GM10248 (cell line): ENCODE measurements at places on chromosomes 1 and 21.
A peak's percentile ranks its signal among the peaks of the same experiment; 100 is the strongest.

DNA sequence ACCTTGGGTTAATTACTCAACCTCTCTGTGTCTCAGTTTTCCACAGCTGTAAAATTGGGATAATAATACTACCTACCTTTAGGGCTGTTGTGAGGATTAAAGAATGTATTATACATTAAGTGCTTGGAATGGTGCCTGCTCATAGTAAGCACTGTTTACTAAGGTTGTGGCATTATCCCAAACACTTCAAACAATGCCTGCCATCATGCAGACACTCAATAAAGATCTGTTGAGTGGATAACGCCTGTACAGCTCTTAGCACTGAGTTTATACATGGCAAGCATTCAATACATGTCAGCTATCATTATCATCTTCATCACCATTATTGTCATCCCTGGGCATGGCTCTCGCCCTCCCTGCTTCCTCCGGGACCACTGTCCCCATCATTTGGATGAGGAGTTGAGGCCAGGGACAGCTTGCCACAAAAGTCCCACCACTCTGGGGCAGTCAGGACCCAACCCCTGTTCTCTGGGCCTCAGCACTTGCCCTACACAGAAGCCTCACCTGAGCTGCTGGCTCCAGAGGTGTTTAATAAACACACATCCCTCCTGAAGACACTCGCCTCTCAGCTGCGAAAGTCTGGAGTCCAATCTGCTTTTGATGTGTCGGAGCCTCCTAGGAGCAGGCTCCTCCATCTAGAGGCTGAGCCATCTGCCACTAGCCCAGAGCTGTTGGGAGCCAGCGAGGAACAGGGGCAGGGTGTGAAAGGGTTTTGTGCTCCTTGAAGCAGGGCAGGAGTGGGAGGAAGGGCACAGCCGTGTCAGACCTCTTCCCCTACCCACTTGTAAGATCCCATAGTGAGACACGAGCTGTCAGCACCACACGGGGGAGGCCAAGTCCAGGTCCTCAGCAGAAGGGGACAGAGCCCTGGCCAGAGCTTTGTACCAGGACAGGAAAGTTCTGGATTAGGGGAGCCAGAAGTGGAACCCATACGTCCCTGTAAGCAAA is 80.9 kb upstream of the ZC3H12A start:
- DNase-seq, result no peak

DNA sequence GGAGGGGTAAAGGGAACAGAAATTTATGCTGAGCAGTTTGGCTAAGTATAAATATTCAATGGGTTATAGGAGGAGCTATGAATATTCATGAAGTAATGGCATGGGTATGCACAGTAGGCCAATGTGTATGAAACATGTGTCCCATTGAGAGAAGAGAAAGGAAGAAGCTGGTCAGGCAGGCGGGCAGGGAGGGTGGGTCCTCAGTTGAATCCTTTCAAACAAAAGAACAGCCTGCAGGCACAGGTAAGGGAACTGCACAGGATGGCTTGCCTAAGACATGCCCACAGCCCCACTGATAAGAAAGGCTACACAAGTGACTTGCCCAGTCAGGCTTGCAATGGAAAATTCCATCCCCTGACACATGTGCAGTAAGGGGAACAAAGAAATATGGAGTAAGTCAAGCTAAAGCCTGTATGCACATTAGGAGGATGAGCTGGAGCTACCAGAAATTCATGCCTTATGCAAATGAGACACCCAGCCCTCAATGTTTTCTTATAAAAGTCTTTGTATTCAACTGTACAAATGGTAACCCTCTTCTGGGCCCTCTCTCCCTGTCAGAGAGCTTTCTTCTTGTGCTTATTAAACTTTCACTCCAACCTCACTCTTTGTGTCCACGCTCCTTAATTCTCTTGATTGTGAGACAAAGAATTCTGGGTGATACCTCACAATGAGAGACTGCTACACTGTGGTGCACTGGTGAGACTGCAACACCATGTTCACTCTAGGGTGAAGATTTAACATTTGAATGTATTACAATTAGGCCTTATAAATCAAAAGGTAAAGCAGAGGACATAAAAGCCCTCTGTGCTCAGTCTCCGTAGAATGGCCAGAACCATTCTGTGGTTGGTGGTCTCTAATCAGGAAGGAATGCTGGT is 96.5 kb downstream of the ATP1B1 start:
- no peak for DNase-seq

- DNase-seq, result no peak
Measured at GRCh38 chr1:150002217-150002616, 8.3 kb downstream of the OTUD7B start.

GRCh38 chr1:110605901-110606656 is at the start of gene KCNA2:
Gene KCNA2, minus strand, starts transcription at chr1:110606358. Its CDS starts 1,576 bp downstream, at chr1:110604782.
- no peak for DNase-seq

- DNase-seq, result no peak
Measured at GRCh38 chr1:108701176-108701849, 9.2 kb downstream of the PRPF38B start.

DNA sequence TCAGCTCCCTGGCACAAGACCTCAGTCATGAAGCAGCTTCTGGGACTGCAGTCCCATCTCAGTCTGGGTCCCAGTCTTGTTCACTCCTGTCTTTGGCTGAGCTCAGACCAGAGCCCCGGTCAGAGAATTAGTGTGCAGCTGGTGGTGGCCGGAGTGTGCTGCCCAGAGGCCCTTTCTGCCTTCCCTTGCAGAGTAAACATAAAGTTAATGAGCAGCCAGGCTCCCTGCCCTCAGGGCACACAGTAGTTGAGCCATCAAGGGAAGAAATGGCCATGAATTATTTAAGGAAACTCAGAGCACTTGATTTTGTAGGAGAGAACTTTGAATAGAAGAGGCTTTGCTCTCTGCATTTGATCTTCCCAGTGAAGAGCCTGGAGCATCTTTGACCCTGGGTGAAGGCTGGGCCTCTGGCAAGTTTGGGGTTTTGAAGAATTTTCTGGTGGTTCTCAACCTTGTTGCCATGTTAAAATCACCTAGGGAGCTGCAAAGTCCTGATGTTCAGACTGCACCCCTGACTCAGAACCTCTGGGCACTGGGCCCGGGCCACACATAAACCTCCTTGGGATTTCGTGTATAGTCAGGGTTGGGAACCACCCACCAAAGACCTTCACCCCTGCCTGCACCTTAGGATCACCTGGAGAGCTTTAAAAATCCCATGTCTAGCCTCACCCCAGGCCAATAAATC is 26.4 kb upstream of the SELENON start:
- DNase-seq, result no peak

DNA sequence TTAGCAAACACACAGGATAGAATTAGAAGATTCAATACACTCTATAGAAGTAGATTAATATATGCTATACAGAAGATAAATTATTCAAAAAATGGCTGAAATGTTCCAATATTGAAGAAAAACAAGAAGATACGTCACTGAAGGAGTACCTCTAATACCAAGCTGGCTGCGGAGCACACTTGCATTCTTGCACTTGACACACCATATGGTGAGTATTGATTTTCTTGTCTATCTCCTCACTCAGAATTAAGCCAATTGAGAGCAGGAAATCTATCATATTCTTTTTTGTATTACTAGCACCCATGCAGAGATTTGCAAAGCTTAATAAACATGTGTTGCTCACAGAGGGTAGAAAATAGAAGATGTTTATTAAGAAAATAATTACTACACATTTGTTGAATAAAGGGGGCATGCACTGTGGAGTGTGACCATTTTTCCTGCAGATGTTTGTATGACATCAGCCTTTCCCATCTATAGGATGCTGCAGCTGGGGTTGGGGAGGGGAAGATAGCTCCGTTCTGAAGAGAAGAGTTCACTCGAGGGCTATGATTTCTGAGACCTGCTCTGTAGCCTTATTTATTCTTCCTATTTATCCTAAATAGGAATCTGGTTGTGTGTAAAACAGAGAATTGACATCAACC is 318.1 kb downstream of the HHIPL2 start:
- no peak for DNase-seq

GRCh38 chr1:206736878-206737728 is 33.5 kb upstream of the IL19 start:
- DNase-seq, result no peak

DNA sequence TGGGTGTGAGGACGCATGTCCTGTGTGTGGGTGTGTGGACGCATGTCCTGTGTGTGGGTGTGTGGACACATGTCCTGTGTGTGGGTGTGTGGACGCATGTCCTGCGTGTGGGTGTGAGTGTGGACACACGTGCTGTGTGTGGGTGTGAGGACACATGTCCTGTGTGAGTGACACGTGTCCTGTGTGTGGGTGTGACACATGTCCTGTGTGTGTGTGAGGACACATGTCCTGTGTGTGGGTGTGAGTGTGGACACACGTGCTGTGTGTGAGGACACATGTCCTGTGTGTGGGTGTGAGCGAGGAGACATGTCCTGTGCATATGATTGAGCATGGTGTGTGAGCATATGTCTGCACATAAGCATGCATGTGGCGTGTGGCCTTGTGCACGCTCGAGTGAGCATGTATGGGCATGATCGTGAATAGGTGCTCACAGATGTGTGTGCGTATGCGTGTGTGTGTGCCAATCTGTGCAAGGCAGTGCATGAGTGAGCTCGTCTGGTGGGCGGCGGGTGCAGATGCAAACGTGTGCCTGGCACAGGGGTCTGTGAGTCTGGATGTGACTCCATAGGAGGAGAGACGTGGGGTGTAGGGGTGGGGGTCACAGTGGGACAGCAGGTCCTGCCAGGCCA is 25.3 kb downstream of the MEGF6 start:
- DNase-seq, result no peak

DNA sequence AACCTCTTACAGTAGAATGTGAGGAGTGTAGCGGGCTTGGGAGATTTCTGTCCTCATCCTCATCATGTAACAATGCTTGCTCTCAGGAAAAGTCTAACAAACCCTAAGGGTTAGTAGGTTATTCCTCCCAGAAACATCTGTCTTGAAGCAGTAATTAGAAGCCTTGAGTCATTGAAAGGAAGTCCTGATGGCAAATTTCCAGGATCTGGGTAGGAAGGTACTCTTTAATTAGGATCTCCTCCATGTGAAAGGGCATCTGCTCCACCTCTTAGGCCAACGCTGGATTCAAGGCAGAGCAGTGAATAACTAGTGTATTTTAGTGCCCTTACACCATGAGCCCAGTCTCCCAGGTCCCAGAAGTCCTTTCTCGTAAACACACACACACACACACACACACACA is 106.6 kb upstream of the BARHL2 start:
- DNase-seq, result no peak

DNA sequence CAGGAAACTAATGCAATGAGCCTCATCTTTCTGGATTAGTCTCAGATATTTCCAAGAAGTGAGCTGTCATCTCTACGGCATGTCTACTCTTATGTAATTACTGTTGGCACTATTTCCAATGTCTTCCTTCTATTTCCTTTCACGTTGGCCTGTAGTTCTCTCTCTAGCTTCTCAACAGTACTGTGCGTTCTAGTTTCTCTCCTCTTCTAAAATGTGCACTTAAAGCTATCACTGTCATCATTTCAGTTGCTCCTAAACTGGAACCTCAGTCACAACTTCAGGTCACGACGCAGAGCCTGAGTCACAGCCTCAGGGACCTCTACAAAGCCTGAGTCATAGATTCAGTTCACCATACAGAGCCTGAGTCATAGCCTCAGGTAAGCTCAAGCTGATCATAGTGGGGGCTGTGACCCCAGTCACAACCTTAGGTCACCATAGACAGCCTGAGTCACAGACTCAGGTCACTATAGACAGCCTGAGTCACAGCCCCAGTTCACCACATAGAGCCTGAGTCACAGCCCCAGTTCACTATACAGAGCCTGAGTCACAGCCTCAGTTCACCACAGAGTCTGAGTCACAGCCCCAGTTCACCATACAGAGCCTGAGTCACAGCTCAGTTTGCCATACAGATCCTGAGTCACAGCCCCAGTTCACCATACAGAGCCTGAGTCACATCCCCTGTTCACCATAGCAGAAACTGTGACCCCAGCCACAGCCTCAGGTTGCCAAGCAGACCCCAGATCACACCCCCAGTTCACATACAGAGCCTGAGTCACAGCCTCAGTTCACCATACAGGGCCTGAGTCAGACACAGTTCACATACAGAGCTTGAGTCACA is 13.0 kb downstream of the WNT9A start:
- no peak for DNase-seq

DNA sequence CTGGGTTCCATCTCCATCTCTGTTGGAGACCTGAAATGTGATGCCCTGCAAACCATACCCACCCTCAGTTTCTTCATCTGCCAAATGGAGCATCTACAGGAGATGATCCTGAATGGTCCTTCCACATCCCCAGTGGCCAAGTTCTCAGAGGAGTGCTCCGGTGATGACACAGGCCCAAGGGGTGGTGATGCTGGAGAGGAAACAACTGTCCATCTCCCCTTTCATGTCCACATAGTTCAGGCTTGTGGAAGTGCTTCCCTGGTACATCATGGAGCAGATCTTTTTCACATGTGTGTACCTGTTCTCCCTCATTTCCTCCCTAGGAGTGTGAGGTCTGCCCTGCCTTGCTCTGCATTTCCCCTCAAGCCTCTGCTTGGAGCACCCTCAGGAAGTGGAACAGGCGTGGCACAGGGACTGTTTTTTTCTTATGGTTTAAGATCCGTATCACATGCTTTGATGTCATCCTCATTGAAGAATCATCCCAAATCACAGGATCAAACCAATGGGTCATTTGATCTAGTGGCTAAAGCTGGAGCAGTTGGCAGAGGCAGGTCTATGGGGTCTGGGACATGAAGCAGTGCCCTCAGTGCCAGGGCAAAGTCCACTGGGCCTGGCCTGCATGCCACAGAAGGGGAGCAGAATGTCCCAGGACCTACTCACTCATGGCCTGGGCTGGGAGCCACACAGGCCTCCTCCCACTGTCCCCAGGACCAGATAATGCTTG is 8.2 kb upstream of the TRIM63 start:
- DNase-seq, result no peak

DNA sequence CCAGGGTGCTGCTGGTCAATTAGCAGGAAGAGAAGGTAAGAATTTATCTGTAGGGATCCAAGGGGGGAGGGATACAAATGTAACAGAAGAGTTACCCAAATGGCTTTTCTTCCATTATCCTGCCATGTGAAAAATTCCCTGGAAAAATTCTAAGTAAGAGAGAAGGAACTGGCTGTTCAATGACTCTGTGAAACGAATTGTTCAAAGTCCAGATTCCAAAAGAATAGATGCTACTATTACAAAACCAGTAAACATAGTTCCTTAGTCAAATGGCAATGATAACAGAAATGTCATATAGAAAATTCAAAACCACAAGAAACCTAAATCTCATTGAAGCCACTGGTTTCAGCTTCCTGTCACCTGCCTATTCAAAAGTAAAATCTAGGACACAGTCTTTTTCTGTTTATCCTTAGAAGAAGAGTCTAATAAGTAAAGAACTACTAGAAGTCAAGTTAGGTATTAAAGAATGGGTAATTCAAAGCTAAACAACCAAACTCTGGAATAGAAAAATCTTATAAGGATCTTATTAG is 102.6 kb downstream of the ZNF644 start:
- DNase-seq, result no peak

- DNase-seq, result peak; percentile 84
Measured at GRCh38 chr1:155989242-155990004, 11.1 kb upstream of the ARHGEF2 start.

GRCh38 chr1:26540351-26540750 is 10.8 kb downstream of the RPS6KA1 start:
- no peak for DNase-seq

- no peak for DNase-seq
Measured at GRCh38 chr1:4328402-4329071, 325.9 kb upstream of the AJAP1 start.

- no peak for DNase-seq
Measured at GRCh38 chr1:235441159-235441685, 63.0 kb downstream of the B3GALNT2 start.

GRCh38 chr1:184532199-184532598 is 145.4 kb downstream of the C1orf21 start:
- DNase-seq, result no peak

- DNase-seq, result no peak
Measured at GRCh38 chr1:118254491-118255425, 69.7 kb upstream of the SPAG17 start.
